Left lung (tissue), 14 donors: ENCODE measurements at places on chromosomes 5 and 9. TPM values are rescaled to one million over a fixed set of nuclear protein-coding genes. Genes with fewer than 3 reads are reported as not detected.

GRCh38 chr9:19404283-19405075 lies 4.3 kb upstream of the ACER2 start:
- H3K36me3 ChIP-seq, result no peaks in the 10 kb centered on the region
- no peak overlapping the region for H3K4me3 ChIP-seq
- DNase-seq, result no peak
- H3K27ac ChIP-seq, result no peak overlapping the region
- H3K27me3 ChIP-seq, result no peaks in the 10 kb centered on the region

DNA sequence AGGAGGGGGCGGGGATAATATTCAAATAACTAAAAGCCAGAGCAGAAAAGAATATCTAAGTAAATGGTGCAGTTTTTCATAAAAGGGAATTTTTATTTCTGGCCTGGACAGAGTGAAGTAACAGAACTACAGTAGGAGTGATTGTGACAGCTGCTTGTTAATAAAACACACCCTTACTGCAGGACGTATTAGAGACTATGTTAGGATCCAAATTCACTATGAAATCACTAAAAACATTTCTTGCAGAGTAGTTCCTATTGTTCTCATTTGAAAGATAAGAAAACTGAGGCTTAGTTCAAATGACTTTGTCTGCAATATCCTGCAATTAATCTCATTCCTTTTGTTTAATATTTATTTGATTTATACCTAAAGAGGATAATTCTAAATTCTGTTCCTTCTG lies 39.5 kb downstream of the FAM174A start:
- H3K27me3 ChIP-seq, result no peaks in the 10 kb centered on the region
- no peak overlapping the region for H3K27ac ChIP-seq
- DNase-seq, result no peak
- H3K4me1 ChIP-seq, result no peaks in the 10 kb centered on the region
- H3K36me3 ChIP-seq, result no peaks in the 10 kb centered on the region

DNA sequence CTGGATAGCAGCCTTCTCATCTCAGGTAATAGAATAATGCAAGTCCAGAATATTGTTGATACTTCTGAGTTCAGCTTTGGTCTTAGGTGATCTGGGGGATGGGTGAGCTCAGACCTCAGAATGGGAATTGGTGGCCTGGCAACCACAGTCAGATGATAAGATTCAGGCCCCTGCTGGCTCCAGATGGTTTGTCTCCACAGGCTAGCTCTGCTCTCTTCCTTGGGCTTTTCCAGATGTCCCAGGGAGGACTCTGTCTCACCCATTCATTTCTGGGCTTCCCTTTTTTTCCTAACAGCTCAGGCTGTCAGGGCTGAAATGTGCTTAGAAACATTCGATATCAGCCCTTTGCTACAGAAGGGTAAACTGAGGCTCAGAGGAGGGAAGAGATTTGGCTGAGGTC lies 17.6 kb upstream of the TNFSF15 start:
- H3K4me1 ChIP-seq, result no peaks in the 10 kb centered on the region
- no peaks in the 10 kb centered on the region for H3K36me3 ChIP-seq
- DNase-seq, result no peak
- H3K4me3 ChIP-seq, result no peak overlapping the region

Gene C5orf46
- not detected for total RNA-seq

DNA sequence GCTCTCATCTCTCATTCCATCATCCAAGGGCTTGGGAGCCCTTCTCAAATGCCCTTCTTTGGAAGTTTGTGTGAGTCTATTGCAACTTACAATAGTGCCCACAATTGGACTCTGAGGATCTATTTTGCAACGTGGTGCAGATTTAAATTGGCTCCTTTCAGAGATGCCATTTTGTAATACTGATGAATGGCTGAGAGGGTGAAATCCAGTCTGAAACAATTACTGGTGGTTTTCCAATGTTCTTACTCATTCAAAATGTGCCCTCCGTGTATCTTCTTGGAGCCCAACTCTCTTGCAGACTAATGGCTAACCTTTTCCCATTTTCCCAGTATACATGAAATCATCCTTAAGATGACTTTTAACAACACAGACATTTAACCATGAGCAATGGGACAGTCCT lies 6.1 kb downstream of the ZNF462 start:
- peaks cover 11% of the 10 kb centered on the region for H3K4me1 ChIP-seq
- H3K27ac ChIP-seq, result peak overlapping the region; percentile 60
- DNase-seq, result no peak
- H3K36me3 ChIP-seq, result no peaks in the 10 kb centered on the region

- no peaks in the 10 kb centered on the region for H3K4me1 ChIP-seq
- DNase-seq, result no peak
- H3K36me3 ChIP-seq, result no peaks in the 10 kb centered on the region
Observed at GRCh38 chr5:132093271-132093670, 19.7 kb downstream of the CSF2 start.

DNA sequence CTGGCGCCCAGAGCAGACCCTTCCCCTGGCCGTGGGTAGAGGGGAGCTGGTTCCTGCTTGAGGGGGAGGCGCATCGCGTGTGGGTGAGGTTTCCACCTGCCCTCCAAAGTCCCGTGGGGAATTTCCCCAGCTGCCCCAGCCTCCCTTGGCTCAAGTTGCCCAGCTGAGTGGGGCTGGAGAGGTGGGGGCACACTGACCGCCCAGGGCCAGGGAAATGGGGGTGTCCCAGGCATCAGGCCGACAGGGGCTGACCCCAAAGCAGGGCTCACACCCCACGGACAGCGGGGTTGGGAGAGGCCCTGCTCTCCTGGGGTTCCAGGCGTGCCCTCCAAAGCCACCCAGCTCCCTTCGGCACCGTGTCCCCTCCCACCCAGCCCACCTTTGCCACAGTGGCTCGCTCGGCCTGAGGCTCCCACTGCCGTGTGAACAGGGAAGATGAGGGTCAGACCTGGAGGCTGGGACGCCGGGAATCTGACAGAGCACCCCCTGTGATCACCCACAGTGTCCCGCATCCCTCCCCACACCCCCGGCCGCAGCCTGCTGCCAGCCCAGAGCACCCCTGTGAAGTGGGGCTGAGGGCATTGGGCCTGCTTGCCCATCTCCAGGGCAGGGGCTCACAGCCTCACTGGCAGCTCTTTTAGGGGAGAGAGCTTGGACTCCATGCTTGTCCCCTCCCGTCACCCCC lies 933 bp upstream of the EGFL7 start:
- no peak overlapping the region for H3K4me3 ChIP-seq
- H3K36me3 ChIP-seq, result no peaks in the 10 kb centered on the region
- peaks cover 42% of the 10 kb centered on the region for H3K4me1 ChIP-seq

DNA sequence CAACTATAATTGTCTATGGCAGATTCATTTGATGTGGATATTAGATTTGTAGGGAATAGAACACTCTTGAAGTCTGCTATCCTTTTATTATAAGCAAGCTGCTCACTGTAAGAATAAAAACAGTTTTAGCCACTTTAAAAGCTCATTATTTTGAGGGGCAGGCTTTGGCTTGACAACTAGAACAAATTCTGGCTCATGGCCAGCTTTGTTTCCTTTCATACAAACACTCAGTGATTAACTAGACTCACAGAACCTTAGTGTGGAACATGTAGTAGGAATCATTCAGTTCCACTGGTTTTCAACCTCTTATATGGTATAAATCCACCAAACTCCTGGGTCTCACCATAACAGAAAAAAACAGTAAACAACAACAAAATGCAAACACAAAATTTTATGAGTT lies 27.4 kb upstream of the CEP120 start:
- H3K27ac ChIP-seq, result no peak overlapping the region
- no peak for DNase-seq
- H3K36me3 ChIP-seq, result no peaks in the 10 kb centered on the region
- H3K4me3 ChIP-seq, result no peak overlapping the region

Gene CCIN
- total RNA-seq, result 0.67 TPM

Gene DDX4
- not detected for total RNA-seq

GRCh38 chr5:15737871-15738664 lies 238.1 kb downstream of the FBXL7 start:
- no peak for DNase-seq
- no peaks in the 10 kb centered on the region for H3K27me3 ChIP-seq
- H3K27ac ChIP-seq, result no peak overlapping the region
- no peaks in the 10 kb centered on the region for H3K4me1 ChIP-seq
- no peaks in the 10 kb centered on the region for H3K36me3 ChIP-seq

GRCh38 chr9:25703701-25704357 lies 25.6 kb upstream of the TUSC1 start:
- no peak for DNase-seq
- H3K4me1 ChIP-seq, result no peaks in the 10 kb centered on the region
- no peak overlapping the region for H3K27ac ChIP-seq
- H3K27me3 ChIP-seq, result no peaks in the 10 kb centered on the region

Gene F12
- 0.63 TPM for total RNA-seq

Gene ASB6
- 15.8 TPM for total RNA-seq

GRCh38 chr5:119171686-119172085 lies 100.8 kb downstream of the DMXL1 start:
- no peak overlapping the region for H3K27ac ChIP-seq
- no peaks in the 10 kb centered on the region for H3K27me3 ChIP-seq
- H3K4me1 ChIP-seq, result no peaks in the 10 kb centered on the region
- DNase-seq, result no peak
- no peaks in the 10 kb centered on the region for H3K36me3 ChIP-seq
